NCI-H446 treated with DMSO at 0.1 percent for 48 hours (cell line): ENCODE measurements at places on chromosomes 3 and 15.

GRCh38 chr3:17432236-17432635 is 310.2 kb downstream of the TBC1D5 start:
- DNase-seq = no peak

GRCh38 chr15:68278595-68279405 is 1.3 kb downstream of the FEM1B start:
- peak; percentile 11 for DNase-seq

DNA sequence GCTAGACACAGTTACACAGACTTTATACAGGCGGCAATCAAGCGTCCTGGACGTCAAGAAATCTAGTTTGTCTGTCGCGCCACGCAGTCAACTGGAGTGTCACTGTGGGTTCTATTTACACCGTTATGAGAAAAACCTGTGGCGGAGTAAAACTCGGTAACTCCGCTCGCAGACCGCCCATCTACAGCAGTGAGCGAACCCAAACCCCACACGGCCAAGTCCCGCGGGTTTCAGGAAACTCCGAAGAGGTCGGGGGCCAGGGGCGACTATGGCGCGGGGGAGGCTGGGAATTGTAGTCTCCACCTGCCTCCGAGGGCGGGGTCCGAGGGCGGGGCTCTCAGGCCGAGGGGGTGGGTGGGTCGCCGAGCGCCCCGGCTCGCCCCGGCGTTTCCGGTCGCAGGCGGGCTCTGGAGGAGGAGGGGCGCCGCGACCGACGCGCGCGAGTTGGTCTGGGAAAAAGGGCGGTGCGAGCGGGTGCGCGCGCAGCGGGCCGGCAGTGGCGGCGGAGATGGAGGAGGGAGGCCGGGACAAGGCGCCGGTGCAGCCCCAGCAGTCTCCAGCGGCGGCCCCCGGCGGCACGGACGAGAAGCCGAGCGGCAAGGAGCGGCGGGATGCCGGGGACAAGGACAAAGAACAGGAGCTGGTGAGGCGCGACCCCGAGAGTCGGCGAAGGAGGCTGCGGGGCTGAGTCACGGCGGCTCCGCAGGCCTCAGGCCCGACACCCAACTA is at the start of gene PSMD2:
TSS of gene PSMD2 (plus strand) at position 483 of the 729 bp plus-strand sequence. CDS start at position 509, 26 bp downstream.
- peak; percentile 94 for DNase-seq

- no peak for DNase-seq
Measured at GRCh38 chr3:182848906-182849305, 55.6 kb downstream of the ATP11B start.

- no peak for DNase-seq
Measured at GRCh38 chr3:124144035-124144814, 152.3 kb upstream of the ROPN1 start.

DNA sequence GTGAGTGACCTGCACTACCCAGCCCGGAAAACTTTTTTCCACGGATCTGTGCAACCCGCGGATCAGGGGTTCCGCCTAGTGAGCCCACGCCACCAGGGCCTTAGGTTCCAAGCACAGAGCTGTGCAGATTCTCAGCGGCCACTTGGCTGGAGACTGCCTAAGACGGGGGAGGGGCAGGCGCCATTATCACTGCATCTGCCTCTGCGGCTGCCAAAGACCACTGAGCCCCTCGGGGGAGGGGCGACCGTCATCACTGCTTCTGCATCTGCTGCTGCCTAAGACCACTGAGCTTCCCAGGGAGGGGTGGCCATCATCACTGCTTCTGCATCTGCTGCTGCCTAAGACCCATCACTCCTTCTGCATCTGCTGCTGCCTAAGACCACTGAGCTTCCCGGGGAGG is 460.2 kb downstream of the OCA2 start:
- DNase-seq = no peak

DNA sequence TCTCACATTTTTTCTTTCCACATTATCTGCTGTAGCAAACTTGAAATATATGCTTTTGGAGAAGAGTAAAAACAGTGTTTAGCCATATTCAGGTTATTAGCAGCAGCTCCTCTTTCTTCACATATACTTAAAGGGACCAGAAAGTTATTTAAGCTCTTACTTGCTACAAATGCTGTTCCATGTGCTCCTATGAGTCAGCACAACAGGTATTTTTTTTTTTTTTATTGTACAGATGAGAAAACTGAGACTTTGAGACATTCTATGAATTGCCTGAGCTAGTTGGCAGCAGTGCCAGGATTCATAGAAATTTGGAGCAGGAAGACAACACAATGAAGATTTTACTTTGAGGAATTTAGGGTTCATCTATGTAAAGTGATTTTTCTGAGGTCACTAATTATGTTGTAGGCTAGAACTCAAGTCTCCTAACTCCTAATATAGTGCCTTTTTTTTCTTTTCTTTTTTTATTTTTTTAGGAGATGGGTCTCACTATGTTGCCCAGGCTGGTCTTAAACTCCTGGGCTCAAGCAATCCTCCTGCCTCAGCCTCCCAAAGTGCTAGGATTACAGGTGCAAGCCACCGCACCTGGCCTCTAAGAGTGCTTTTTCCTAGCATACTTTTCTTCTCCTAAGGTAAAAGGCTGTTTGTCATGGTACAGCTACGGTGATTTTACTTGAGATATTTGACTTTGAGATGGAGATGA is 23.6 kb downstream of the SETD5 start:
- no peak for DNase-seq

DNA sequence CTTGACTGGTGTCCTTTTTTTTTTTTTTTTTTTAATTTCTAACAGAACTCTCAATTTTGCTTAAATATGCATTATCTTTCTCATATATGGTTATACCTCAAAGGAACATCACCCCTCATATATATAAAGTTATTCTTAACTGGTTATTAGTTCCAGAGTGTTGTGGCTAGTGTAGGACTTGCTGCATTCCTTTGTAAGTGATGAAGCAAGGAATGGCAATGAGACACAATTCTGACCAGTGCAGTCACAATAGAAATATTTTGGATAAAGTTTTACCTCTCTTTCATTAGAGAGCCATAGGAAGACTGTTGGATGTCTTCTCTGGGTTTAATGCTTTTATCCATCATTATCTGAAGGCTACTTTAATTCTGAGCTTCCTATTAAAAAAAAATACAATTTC is 75.5 kb upstream of the CBLB start:
- DNase-seq = no peak

DNA sequence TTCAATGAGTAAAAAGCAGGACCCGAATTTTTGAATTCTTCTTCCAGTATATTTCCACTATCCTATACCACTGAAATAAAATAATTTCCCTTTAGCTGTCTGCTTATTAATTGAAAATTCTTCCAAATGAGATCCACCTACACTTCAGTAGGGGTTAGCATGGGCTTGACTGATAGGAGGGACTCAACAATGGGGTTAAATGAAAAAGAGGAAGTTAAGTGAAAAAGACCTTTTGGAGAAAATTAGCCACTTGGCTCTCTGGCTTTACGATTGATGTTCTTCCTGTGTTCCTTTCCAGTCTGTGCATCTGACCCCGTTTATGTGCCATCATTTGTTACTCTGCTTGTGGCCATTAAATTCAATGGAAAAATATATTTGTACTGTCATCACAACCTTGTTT is 54.0 kb upstream of the GCNT3 start:
- no peak for DNase-seq

- DNase-seq = no peak
Measured at GRCh38 chr3:134008630-134009156, 21.0 kb downstream of the SLCO2A1 start.

- DNase-seq = no peak
Measured at GRCh38 chr3:116199063-116199462, 246.2 kb downstream of the LSAMP start.

- DNase-seq = no peak
Measured at GRCh38 chr3:8755564-8756237, 13.7 kb downstream of the OXTR start.

DNA sequence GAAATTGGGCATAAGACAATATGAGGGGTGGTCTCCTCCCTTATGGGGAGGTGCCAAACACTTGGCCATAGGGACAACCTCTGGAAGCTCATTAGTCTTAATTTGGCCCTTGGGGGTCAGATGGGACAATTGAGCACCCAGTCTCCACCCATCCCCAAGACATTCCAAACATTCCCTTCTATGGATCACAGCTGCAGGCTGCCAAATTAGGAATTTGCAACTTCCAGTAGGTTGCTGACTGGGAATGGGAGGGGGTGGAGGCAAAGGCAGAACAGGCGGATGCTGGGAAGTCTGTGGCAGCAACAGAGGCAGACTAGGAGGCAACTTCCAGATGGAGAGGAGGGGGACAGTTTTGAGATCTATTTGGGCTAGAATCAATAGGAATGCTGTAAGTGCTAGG is 1.4 kb upstream of the PDHB start:
- no peak for DNase-seq

GRCh38 chr3:71107926-71108325 is 475.6 kb downstream of the FOXP1 start:
- no peak for DNase-seq

DNA sequence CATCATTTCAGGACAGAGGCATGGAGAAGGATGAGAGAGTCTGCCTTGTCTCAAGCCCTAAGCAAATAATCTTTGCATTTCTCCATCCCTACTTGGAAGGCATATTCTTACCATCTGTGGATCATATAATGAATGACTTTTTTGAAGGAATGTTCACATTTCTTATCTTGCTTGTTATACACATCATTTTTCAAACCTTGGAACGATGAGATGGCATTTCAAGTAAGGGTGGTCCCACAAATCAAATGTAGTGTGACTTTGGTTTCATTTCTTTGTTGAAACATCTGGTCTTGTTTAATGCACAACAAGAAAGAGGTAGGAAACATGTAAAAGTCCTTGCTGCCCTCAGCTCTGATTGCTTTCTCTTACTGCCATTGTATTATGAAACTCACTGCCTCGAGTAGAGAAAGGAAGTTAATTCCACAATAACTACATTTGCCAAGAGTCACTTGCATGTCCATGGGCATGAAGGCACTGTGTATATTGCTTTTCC is 32.1 kb downstream of the RBMS3 start:
- DNase-seq = no peak
